ENCODE measurements at places on chromosomes 7 and 10. TPM values are rescaled to one million over a fixed set of nuclear protein-coding genes. Genes with fewer than 3 reads are reported as not detected.

- DNase-seq, result peak; percentile 9
Observed at GRCh38 chr10:73413108-73413527, 740 bp downstream of the ANXA7 start.

GRCh38 chr10:103241262-103242011, 4.2 kb upstream of the RPEL1 start:
- no peak for DNase-seq

DNA sequence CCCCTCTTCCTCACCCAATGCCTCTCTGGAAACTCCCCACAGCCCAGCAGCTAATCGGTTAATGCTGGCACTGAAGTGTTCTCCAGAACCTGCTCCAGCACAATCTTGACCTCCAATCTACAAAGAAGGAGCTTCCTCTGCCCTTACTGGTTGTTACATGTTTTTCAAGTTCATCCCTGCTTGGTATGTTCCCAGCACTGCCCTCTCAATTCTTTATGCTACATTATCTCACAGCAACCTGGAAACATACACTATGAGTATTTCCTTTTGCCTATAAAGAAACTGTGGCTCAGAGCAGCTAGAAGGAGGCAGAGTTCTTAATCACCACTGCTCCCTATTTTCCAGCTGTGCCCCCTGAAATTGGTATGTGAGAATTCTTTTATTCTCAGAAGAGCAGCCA, 84.1 kb upstream of the KMT2E start:
- DNase-seq, result no peak

ATRNL1 gene
- 18.2 TPM for total RNA-seq

- no peak for DNase-seq
Observed at GRCh38 chr7:31333291-31333690, 7.2 kb downstream of the NEUROD6 start.

DNA sequence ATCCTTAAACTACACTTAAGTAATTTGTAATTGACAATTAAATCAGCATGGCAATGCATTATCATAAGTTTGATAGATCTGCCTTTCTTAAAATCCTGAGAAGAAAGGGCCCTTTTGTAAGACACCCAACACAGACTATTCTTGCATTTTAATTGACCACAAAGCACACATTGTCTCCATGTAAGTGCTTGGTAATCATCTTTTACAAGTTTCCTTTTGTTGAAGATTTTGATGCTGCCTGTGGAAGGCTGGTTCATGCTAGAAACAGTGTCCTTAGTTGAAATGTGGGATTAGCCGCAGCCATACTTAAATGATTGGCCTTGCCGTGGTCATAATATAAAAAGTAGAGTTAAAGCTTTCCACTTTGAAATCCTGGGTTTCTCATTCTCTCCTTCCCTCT, 32.3 kb upstream of the CELF2 start:
- no peak for DNase-seq

DNA sequence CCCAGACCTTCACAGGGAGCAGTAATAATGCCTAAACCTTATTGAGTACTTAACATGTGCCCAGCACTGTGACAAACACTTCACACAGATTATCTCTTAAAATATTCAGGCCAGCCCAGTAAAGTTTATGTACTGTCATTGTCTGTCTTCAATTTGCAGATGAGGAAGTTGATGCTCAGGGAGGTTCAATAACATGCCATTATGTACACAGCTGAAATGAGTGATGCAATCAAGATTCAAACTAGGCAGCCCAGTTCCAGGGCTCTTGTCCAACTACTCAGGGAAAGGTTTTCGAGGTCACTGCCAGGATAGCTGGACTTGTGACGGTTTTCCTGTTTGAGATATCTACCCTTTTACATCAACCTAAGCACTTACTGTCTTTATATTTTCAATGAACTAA, 56.1 kb downstream of the AUTS2 start:
- DNase-seq, result no peak

CALHM3 gene
- total RNA-seq, result not detected

GRCh38 chr10:1734288-1734687, 3.0 kb downstream of the ADARB2 start:
- no peak for DNase-seq

DNA sequence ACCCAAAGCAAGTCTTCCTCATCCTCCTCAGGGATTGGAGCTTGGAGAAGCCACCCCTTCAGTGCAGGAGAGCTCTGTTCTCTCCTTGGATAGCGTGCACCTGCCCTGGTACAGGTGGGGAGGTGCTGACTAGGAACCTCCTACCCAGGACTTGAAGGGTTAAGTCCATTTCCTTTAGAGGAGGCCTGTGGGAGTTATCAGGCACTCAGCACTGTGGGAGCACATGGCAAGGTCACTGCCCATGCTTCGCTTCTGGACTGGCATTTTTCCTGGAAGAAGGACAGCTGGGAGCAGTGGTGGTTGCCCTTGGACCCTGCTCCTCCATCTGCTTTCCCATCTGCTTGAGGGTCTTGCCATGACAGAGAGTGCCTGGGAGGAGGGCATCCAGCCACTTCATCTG, 142.8 kb downstream of the CXCL12 start:
- DNase-seq, result no peak

DNA sequence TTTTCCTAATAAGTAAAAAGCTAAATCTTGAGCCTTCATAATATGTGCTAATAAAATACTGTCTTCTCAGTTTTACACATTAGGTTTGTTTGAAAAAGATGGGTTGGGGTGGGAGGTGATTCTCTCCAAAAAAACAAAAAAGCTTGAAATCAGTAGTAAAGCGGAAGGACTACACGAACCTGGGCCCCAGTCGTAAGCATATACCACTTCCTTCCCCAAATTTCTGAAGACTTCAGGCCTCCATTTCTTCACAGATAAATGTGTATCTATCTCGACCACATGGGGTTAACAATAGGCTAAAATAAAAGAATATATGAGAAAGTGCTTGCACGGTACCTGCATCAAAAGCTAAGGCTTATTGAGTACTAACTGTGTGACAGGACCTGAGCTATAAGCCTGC, 51.6 kb upstream of the PAX2 start:
- DNase-seq, result no peak

DNA sequence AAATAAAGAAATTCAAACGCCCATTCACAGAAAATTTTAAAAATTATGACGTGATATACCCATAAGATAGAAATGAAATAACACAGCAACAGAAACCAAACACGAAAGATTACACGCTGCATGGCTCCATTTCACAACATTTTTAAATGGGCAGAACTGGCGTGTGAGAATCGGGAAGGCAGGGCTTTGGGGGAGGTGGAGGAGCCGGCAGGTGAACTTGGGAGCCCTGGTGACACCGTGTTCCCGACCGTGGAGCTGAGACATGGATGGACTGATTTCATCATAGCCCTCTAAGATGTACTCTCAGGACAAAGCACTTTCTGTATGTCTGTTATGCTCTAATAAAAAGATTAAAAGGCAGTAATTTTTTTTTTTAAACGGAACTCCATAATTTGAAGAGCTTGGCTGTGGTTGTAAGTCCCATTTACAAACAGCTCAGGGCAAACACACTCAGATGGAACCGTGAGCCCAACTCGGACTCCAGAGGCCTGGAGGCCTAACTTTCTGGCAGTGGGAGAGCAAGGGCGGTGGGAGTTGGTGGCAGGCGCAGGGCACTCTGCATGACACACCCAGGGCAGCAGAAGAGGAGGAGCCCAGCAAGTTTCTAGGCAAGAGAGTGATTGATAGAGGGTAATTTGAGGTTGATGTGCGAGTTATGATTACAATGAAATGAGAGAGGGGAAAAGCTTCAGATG, 203.4 kb downstream of the MAD1L1 start:
- no peak for DNase-seq

DNA sequence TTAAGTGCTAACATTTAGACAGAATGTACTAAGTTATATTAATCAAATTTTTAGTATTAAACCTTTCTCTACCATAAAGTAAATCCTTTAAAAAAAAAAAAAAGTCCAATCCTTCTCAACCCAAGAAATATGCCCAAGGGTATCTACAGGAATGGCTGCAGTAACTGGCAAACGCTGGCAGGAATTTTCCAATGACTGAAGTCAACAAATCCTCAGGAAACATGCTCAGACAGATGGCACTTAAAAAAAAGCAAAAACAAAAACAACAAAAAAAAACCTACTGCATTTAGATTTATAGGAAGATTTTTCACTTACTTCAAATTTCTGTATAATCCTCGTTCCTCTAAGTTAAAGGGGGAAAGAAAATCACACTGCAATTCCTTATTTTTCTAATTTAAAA, 666 bp downstream of the SVIL start:
- no peak for DNase-seq

GRCh38 chr10:63446716-63447440, 18.9 kb downstream of the JMJD1C start:
- DNase-seq, result no peak
